MM.1S (cell line): ENCODE measurements at places on chromosomes 16 and 17.

GRCh38 chr17:38967290-38967738 is at the start of gene FBXO47:
Gene FBXO47, minus strand, starts transcription at chr17:38967403. Its CDS starts 4,378 bp downstream, at chr17:38963025.
- DNase-seq = no peak

GRCh38 chr17:57343717-57344116 is 87.4 kb downstream of the MSI2 start:
- DNase-seq = no peak

DNA sequence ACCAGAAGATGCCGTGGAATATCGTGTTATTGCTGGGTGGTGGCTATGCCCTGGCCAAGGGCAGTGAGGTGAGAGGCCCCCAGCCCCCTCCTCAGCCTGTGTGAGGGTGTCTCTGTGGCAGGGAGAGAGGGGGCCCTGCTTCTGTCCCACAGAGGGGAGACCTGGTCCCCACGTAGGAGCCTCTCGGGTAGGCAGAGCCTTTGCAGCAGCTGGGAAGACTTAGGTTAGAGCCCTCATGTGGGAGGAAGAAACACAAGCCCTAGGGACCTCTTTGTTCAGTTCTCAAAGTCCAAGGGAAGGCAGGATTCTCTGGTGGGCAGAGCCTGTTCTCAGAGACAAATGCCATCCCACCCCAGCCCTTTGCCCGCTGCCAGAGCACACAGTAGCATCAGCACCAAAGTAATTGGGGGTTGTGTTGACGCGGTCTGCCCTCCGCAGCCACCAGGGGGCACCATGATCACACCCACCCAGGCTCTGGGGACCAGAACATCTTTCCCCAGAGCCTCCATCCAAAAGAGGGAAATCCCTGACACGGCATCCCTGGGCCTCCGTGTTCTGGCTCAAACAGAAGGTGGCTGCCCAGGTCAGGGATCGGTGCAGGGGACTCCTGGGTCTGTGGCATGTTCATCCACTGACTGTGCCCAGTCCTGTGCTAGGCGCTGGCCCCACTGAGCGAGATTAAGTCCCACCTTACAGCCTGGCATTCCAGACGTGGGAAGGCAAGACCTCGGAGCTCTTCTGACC is 11.5 kb upstream of the FOXN1 start:
- DNase-seq = peak; percentile 53

- DNase-seq = no peak
Measured at GRCh38 chr16:78364556-78364880, 265.1 kb downstream of the WWOX start.

- no peak for DNase-seq
Measured at GRCh38 chr16:85614338-85615013, 1.4 kb downstream of the GSE1 start.

- no peak for DNase-seq
Measured at GRCh38 chr17:68052810-68053209, 17.3 kb downstream of the KPNA2 start.

- no peak for DNase-seq
Measured at GRCh38 chr17:28622186-28622585, 8.2 kb upstream of the RSKR start.

- DNase-seq = no peak
Measured at GRCh38 chr17:71111460-71111859, 942.1 kb downstream of the KCNJ2 start.

- DNase-seq = no peak
Measured at GRCh38 chr16:2717383-2718263, 2.4 kb downstream of the PRSS27 start.

- DNase-seq = no peak
Measured at GRCh38 chr17:43670645-43671030, 8.9 kb upstream of the MEOX1 start.
